ENCODE measurements at places on chromosomes 16 and 17.

DNA sequence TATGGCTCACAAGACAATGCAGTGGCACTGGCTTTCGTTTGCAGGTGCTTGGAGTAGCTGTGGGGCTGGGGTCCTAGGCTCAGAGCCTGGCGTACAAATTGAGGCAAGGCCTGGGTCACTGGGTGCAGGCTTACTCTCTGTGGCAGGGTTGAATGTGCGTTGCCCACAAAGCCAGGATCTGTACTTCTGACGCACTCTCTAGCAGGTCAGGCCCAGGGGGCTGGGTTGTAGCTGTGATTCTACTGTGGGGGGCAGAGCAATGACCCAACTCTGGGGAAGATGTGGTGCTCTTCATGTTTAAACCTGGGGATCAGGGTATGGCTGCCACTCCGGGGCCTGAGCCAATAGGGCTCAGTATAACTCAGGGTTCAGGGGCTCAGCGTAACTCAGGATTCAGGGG is 6.4 kb upstream of the PRSS21 start:
- DNase-seq = no peak

GRCh38 chr17:29562615-29563014 is 4.2 kb downstream of the ABHD15 start:
- no peak for DNase-seq

- DNase-seq = no peak
Observed at GRCh38 chr16:74846714-74847113, 72.1 kb upstream of the FA2H start.

DNA sequence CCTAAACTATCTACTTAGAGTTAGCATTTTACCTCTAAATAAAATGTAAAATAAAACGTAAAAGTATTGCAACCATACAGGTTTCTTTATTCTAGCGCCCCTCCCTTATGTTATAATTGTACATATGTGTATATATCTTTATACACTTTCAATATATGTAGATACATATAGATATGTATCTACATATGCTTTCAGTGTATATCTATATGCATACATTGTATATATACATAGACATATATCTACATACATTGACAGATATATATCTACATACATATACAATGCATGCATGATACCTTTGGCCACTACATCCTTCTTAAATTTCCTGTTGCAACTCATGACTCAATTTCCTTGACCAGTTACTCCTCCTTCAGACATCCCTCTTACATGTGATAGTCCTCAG is 16.7 kb downstream of the BPTF start:
- no peak for DNase-seq

GRCh38 chr16:50284131-50284911 is 18.0 kb downstream of the ADCY7 start:
- DNase-seq = no peak

GRCh38 chr17:15454346-15454745 is 13.1 kb downstream of the CDRT4 start:
- no peak for DNase-seq

DNA sequence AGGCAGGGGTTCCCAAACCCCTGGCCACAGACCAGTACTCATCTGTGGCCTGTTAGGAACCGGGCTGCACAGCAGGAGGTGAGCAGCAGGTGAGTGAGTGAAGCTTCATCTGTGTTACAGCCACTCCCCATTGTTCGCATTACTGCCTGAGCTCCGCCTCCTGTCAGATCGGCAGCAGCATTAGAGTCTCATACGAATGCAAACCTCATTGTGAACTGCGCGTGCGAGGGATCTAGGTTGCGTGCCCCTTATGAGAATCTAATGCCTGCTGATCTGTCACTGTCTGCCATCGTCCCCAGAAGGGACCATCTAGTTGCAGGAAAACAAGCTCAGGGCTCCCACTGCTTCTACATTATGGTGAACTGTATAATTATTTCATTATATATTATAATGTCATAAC is 25.1 kb upstream of the RMI2 start:
- DNase-seq = no peak

DNA sequence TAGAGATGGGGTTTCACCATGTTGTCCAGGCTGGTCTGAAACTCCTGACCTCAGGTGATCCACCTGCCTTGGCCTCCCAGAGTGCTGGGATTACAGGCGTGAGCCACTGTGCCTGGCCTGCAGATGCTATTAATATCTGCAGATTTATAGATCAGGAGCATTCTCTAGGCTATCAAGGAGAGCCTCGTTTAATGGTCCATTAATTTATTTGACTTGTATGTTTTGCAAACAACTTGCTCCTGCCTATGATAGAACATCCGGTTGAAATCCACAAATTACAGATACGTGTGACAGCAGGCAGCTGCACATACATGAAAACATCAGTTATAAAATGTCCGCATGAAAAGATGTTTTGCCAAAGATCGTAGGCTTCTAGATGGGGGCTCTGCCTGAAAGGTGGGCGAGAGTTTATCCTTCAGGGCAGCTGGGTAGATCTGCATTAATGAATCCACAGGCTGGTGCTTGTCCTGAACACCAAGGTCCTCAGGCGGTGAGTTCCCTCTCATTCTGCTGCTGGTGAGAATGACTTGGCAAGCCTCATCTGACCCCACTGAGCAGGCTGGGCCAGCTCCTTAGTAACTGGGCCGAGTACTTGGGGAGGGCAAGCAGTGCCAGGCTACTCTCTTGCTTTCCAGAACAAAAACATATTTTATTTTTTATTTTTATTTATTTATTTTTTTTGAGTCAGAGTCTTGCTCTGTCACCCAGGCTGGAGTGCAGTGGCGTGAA is 37.1 kb upstream of the MGAT5B start:
- DNase-seq = no peak

- DNase-seq = no peak
Observed at GRCh38 chr16:2853531-2854073, 4.4 kb downstream of the PRSS22 start.

GRCh38 chr16:49688036-49688697 is 167.7 kb downstream of the ZNF423 start:
- DNase-seq = no peak

GRCh38 chr16:5508371-5508770 is 410.8 kb upstream of the EEF2KMT start:
- no peak for DNase-seq

DNA sequence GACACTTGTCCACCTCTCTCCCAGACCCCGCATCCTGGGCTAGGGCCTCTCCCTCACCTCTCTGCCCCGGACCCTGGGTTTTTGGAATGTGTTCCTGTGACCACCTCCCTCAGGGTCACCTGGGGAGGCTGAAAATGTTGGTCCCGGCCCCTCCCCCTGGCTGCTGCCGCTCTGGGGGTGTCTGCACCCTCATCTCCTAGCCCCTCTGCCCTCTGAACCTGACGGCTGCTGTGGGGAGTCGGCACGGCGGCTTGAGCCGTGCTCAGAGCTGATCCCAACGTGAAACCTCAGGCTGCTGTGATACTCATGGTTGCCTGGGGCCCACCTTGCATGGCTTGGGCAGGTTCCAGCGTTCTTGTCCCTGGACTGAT is 42.8 kb downstream of the ADCY7 start:
- no peak for DNase-seq

- DNase-seq = no peak
Observed at GRCh38 chr17:21031756-21032396, 10.9 kb downstream of the USP22 start.

DNA sequence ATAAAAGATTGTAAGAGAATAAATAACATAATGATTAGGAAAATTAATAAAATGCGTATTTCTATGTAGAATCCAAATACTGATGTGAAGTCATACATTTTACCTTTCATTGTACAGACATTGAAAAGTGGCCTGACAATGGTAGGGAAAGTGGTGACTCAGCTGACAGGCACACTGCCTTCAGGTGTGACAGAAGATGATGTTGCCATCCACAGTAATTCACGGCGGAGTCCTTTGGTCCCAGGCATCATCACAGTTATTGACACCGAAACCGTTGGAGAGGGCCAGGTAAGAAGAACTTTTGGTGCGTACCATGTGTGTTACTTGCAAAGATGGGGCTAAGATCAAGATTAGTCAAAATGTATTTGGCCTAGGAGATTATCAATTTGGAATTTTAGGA is 232.8 kb downstream of the BCAS3 start:
- DNase-seq = no peak

- no peak for DNase-seq
Observed at GRCh38 chr16:68022278-68022727, 729 bp downstream of the DDX28 start.

GRCh38 chr17:58380207-58381123 is 28.5 kb upstream of the SUPT4H1 start:
- DNase-seq = no peak

- DNase-seq = no peak
Observed at GRCh38 chr16:87483481-87483880, 9.3 kb downstream of the ZCCHC14 start.

Data from GM19239 (cell line).